ENCODE measurements at places on chromosomes 12 and 14.

DNA sequence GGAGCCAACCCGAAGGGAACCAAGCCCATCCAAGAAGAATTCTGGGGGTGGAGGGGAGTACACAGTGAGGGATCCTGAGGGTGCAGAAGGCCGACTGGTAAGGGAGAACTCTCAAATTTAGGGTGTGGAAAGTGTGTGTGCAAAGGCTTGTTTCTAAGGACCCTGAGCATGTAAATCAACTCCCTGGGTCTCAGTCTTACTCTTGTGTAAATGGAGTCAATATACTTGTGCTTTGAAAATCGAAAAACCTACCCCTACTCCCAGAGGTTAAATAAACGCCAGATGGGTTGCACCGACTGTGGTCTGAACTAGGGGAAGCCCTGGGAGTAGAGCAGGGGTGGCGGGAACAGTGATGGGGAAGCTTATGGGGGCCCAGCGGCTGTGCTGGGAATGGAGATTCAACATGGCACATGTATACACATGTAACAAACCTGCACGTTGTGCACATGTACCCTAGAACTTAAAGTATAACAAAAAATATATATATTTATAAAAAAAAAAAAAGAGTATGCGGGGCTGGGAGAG, 6.0 kb downstream of the B4GALNT1 start:
- DNase-seq, result no peak

DNA sequence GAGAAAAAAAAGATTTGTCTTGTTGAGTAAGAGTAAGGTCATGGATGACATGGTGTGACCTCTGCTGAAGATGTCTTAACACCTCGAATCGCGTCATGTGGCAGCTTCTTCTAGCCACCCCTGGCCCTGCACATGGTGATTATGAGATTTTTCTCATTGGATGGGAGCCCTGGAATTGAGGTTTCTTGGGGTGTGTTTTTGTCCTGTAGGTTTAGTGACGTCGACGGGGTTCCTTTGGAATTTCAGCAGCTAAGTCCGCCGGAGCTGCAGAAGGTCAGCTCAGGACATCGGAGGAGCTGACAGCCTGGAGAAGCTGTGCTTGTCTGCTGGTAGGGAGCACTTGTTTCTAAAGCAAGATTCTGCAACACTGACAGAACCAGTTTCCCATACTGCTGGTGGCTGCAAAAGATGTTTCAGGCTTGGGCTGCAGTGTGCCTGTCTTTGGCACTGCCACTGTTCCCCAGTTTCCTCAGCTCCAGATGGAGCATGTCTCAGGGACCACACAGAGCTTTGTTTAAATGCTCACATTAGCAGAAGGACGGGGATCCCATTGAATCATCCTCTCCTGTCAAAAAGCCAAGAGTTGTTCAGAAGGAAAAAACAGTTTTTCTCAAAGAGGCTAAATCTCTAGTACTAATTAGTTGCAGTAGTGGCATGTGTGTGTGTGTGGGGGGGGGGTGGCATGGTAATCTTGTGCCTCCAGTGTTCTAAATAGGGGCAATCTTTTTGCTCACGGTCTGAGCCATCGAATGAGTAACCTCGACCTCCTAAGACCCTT, 5.2 kb upstream of the FOS start:
- no peak for DNase-seq

GRCh38 chr12:63066782-63067181, 84.2 kb downstream of the AVPR1A start:
- DNase-seq, result peak; percentile 29

- peak; percentile 97 for DNase-seq
Observed at GRCh38 chr14:90256354-90257131, at the start of gene PSMC1. PSMC1 (plus strand) TSS chr14:90256553; CDS start chr14:90256598, 45 bp downstream.

GRCh38 chr12:116375278-116375842, 97.9 kb upstream of the MED13L start:
- no peak for DNase-seq

DNA sequence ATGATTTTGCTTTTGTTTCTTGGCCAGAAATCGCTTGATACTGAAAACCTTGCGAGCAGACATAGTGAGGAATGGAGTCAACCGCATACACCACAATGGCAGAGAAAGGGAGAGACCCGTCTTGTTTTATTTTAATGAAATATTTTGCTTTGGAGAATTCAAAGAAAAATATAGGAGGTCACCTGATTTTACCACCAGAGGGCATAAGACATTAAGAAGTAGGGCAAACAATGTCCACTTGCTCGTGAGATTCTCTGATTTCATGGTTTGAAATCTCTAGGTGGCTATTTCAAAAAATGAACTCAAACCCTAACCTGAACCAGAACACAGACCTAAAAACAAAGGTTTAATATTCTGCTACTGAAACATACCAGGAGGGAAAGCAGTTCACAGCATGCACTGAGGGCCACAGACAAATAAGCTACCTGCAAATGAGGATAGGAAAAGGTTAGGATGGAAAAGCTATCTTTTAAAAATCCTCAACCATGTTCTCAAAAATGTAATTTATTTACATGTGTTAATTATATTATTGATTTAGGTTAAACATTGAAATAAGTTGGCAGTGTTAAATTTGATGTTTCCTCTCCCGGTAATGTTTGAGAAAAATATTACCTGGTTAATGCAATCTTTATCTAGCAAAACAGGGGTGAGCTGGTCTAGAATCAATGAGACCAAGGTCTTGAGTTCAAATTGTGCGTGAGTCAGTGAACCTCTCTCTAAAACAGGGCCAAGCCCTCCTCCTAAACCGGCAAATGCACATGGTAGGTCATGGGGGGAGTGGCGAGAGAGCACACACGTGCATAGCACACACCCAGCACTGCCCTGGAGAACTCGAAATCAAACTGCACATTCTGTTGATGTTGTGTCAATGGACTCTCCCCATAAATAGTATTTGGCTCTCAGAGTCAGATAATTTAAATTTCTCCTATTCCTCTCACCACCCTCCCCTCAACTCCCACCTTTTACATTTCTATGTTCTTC, 12.5 kb downstream of the IFNG-AS1 start:
- peak; percentile 38 for DNase-seq

- DNase-seq, result no peak
Observed at GRCh38 chr12:6182279-6182898, 17.8 kb upstream of the CD9 start.

DNA sequence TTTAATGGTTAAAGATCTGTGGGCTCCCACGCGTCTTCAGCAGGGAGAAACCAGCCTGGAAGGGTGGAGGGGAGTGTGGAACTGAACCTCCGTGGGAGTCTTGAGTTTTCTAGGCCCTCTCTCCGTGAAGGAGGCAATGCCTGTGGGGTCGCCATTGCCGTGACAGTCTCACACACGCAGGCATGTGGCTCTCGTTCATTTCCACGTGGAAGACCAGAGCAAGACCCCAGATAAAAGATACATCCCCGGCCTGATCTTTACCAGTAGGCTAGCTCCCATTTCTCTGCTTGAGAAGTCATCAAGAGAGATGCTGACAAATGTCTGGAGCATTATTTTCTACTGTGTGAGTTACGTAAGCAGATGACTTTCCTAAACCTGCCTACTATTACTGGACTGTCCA, 491.7 kb upstream of the LMO3 start:
- DNase-seq, result no peak
